ENCODE measurements at places on chromosomes 2 and 18. TPM values are rescaled to one million over a fixed set of nuclear protein-coding genes. Genes with fewer than 3 reads are reported as not detected.

DNA sequence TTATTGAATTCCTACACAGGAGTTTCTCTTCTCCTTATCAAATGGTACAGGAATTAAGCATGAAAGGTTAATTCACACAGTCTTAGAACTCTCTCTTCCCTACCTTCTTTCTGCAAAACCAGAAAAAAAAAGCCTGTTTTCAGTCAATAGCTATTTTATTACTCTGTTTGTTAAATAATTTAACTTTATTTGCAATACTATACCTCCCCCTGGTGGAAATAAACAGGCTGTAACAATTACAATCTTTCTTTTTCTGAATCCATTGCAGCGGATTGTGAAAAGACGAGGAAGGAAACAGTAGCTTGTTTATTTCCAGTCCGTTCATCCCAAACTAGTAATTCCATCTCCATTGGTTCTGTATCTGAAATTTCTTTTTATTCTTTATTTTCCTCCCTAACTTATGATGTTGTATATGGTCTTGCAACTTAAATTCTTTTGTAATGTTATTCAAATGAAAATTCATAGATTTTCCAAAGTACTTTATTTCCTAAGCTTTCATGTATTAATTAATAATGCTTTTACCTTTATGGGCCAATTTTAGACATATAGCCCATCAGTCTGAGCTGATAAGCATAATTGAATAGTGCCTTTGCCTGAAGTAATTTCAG is 165.2 kb downstream of the SH3BP4 start:
- no peak for DNase-seq

GRCh38 chr18:49677762-49678413 is 116.0 kb downstream of the LIPG start:
- DNase-seq, result no peak

DNA sequence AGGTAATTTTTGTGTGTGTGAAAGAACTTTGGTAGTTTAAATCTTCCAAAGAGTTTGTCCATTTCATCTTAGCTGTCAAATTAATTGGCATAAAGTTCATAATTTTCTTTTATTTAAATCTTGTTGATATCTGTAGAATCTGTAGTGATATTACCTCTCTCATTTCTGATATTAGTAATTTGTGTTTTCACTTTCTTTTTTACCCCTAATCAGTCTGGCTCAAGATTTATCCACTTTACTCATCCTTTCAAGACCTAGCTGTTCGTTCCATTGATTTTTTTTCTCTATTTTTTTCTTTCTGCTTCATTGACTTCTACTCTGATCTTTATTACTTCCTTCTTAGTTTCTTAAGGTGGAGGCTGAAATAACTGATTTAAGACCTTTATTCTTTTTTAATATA is 142.5 kb upstream of the OTX1 start:
- DNase-seq, result no peak

GRCh38 chr2:26671691-26672090 is 20.8 kb upstream of the KCNK3 start:
- DNase-seq, result no peak

GRCh38 chr2:223856584-223856983 is 19.2 kb upstream of the AP1S3 start:
- no peak for DNase-seq

DNA sequence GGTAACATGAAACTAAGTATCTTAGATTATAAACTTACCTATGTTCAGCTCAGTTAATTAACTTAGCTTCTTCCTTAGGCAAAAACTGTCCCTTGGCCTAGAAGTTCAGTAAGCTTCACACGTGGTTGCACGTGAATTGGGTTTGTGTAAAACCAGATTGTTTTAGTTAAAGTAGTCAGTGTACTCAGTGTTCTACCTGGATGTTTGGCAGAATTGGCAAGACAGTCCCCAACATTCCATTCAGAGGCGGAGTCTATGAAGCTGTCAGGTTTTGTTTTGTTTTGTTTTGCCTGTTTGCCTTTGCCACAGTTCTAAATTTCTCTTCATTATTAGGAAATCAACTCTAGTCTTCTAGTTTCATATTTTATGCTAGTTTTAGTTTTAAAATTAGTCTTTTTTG is 105.3 kb upstream of the ZEB2 start:
- DNase-seq, result no peak

- DNase-seq, result no peak
These were observed 210.0 kb upstream of the ZNF521 start for GRCh38 chr18:25561918-25562317.

GRCh38 chr2:71777946-71778345 is 324.6 kb downstream of the DYSF start:
- no peak for DNase-seq

GRCh38 chr2:177429688-177430325 is 37.2 kb downstream of the AGPS start:
- no peak for DNase-seq

DNA sequence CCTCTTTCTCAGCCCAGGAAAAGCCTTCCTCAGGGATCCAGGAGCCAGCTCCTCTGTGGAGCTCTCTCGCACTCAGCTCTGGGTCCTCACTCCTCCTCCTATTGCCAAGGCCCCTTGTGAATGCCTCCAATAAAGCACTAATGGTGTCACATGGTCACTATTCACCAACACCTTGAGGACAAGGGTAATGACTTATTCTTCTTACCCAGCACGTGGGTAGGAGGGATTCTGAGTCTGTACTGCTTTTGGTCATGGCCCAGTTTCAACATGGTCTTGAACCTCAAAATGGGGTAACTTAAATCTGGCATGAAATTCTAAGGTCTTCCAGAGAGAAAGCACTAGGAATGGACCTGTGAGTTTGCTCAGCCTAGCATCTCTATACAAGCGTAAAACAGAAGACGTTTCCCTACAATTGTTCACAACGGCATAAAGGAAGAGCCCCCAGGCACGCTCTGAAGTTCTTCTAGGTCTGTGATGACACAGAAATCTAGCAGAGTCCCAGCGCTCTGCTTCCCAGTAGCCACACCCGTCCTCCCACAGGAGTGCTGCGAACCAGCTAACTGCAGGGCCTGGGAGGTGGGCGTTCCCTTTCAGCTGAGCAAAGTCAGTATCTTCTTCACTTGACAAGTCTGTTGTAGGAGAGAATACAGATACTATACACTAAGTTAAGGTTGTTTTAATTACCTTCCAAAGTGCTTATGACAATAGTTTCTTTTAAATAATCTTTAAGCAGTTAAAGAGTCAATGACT is 14.6 kb upstream of the KIDINS220 start:
- no peak for DNase-seq

DNA sequence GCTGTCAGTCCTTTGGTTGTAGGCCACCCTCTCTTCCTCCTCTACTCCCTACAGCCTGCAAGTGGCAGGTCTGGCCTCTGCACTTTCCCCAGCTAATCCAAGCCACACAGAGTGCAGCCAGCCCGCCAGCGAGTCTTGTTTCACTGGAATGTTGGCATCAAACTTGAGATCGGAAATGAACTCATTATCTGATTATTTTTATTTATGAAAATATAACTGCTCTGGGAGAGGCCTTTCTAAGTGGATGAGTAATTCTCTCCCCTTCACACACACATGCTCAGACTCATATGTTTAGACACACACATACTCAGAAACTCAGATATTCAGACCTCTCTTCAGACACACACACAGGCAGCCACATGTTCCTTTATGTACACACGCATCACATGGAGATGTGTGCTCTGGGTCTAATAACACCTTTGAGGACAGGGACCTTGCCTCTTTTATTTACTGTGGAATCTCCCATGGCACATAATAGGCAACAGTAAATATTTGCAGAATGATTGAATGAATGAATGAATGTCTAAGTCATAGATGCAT is 151.3 kb downstream of the ZFP36L2 start:
- DNase-seq, result peak; percentile 90

DNA sequence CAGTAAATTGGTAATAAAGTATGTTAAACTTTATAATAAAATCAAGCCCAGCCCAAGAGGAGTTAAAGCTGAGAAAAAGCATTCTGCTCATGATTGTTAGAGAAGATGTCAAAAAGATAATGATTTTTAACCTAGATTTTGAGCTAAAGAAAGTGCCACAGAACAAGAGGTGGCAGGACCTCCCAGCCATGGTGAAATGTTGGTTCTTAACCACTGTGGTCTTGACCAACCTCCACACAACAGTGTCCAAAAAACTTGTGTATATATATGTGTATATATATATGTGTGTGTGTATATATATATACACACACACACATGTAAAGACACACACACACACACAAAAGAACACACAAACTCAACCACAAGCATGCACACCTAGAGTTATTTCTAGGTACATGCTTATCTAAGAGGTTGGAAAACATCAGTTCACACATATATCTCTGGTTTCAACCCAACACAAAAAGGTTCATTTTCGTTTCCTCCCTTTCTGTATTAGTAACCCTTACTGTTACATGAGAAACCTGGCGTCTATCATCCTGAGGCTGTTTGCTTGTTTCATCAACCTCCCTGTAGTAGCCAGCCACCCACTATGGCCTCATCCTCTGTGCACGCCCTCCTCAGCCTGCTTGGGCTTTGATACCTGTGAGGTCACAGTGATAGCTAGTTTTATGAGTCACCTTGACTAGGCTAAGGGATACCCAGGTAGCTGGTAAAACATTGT is 631.8 kb upstream of the ID2 start:
- no peak for DNase-seq

GRCh38 chr2:181120625-181121024 is 140.2 kb downstream of the UBE2E3 start:
- no peak for DNase-seq

DNA sequence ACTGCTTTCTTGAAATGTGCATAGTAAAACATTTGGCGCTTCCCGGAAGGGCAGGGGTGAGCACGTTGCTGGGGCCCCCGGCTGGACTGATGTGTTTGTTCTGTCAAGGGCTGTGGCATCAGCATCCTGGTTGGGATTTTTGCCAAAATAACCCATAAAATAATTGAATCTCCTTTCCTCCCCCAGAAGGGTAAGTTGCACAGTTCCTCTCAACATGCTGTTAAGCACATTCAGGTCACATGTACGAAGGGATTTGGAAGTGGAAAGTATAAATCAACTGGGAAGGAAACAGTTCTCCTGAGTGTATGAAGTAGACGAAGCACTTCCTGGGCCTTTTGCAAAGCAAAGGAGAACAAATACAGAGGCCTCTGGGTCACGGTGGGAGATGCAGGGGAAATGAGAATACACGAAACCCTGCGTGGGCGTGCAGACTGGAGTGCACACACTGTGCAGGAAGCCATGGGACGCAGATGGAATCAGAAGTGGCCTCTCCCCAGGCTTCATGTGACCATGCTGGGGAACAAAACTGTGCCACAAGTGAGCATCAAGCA is 183.9 kb downstream of the LPIN1 start:
- DNase-seq, result no peak

DNA sequence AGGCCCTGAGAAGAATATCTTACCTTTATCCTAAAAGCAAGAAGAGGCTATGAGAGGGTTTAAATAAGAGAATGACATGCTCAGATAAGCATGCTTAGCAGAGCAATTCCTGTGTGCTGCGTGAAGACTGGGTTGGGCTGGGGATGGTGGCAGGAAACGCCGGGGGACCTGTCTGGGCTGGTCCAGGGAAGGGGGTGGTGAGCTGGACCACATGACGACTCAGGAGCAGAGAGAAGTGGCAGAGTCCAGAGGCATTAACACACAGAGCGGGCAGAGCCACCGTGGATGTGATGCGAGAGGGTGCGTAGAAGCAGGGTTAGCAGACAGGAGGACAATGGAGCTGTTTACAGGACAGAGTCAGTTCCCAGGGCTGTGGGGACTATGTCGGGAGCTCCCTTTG is 84.5 kb downstream of the ZBTB7C start:
- peak; percentile 84 for DNase-seq

- no peak for DNase-seq
These were observed 36.2 kb downstream of the LRRFIP1 start for GRCh38 chr2:237663517-237664110.

Gene TMEM200C
- 0.60 TPM for total RNA-seq

Gene TGFA
- total RNA-seq, result 17.8 TPM

Gene ABI2
- total RNA-seq, result 60.2 TPM

Gene STARD6
- not detected for total RNA-seq

Gene SPATA3
- total RNA-seq, result not detected

Gene GALNT14
- 7.0 TPM for total RNA-seq

Gene NEU4
- 0.49 TPM for total RNA-seq

Gene TEKT4
- not detected for total RNA-seq

Gene HTR2B
- total RNA-seq, result 0.44 TPM

All from ureter (tissue), 1 donor.